Upper lobe of right lung (tissue), 1 donor: ENCODE measurements at places on chromosomes 3 and 15. TPM values are rescaled to one million over a fixed set of nuclear protein-coding genes. Genes with fewer than 3 reads are reported as not detected.

GRCh38 chr15:60052796-60053195, 48.7 kb downstream of the FOXB1 start:
- H3K4me3 ChIP-seq, result no peak overlapping the region
- no peaks in the 10 kb centered on the region for H3K27me3 ChIP-seq
- H3K36me3 ChIP-seq, result no peaks in the 10 kb centered on the region
- H3K4me1 ChIP-seq, result no peaks in the 10 kb centered on the region
- H3K27ac ChIP-seq, result no peak overlapping the region
- no peak for DNase-seq

DNA sequence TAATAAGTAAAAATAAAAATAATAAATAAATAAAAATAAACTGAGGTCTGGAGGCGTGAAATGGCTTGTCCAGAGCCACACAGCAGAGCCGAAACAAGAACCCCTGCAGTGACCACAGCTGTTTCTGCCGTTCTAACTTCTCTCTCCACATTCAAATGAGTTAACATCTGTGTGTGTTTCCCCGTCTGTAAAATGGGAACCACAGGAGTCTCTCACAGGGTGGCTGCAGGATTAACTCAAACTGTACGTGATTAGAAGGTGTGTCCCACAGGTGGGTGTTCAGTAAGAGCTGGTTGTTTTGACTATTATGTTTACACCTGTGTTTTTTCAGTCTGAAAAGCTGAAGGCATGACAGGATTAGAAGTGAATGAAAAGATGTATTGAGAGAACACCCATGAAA, 27.0 kb upstream of the MUC4 start:
- no peak overlapping the region for H3K4me3 ChIP-seq
- H3K4me1 ChIP-seq, result no peaks in the 10 kb centered on the region
- H3K27me3 ChIP-seq, result no peaks in the 10 kb centered on the region
- no peak overlapping the region for H3K27ac ChIP-seq
- no peaks in the 10 kb centered on the region for H3K36me3 ChIP-seq

- H3K27me3 ChIP-seq, result peaks cover 22% of the 10 kb centered on the region
- no peaks in the 10 kb centered on the region for H3K36me3 ChIP-seq
- peaks cover 10% of the 10 kb centered on the region for H3K4me1 ChIP-seq
- DNase-seq, result no peak
Observed at GRCh38 chr15:78302579-78303312, 3.3 kb upstream of the SKIC8 start.

Gene MINAR1
- total RNA-seq, result 0.26 TPM

- no peak overlapping the region for H3K27ac ChIP-seq
- no peaks in the 10 kb centered on the region for H3K27me3 ChIP-seq
- H3K4me3 ChIP-seq, result no peak overlapping the region
- DNase-seq, result no peak
- peaks cover 57% of the 10 kb centered on the region for H3K4me1 ChIP-seq
Observed at GRCh38 chr15:67095912-67096311, 30.5 kb downstream of the SMAD3 start.

DNA sequence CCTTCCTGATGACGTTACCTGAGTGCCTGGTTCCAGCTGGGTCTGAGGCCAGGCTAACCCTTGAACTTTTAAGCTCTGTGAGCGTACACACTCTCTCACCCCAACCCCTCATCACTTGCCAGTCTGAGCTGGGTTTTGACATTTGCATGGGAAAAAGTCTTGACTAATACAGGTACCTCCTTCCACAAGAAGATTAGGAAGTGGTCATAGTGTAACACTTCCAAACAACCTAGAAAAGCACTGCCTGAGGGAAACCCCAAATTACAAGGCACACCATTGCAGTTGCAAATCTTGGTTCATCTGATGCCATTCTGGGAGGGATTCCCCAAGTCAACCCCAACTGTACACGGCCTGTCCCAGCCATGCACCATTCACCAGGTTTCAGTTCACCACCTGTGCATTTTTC, 499.8 kb downstream of the FOXP1 start:
- H3K36me3 ChIP-seq, result no peaks in the 10 kb centered on the region
- DNase-seq, result no peak
- H3K4me1 ChIP-seq, result peaks cover 15% of the 10 kb centered on the region
- H3K27ac ChIP-seq, result no peak overlapping the region

Gene XYLB
- 3.1 TPM for total RNA-seq
